ENCODE measurements at places on chromosomes 7 and 10. TPM values are rescaled to one million over a fixed set of nuclear protein-coding genes. Genes with fewer than 3 reads are reported as not detected.

The VSIR gene
- total RNA-seq = 2.9 TPM

The PPP1R9A gene
- total RNA-seq = 5.1 TPM

The CALHM1 gene
- total RNA-seq = not detected

The ANKRD61 gene
- 0.18 TPM for total RNA-seq

The APBB1IP gene
- total RNA-seq = not detected

DNA sequence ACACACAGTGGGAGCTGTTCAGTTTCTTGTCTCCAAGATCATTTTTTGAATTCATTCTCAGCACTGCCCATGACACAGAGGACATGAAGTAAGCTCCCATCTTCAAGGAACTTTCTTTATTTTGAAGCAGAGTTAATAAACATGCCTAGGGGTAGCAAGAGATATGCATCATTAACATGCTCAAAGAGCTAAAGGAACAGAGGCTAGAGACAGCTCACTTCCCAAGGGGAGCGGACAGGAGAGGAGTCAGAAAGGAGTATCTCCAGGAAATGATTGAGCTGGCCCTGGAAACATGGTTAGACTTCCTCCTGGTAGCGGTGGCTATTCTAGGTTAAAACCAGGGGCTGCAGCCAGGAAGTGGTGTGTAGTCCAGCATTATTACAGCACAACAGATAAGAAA lies 135.9 kb downstream of the GPAM start:
- no peak for DNase-seq

DNA sequence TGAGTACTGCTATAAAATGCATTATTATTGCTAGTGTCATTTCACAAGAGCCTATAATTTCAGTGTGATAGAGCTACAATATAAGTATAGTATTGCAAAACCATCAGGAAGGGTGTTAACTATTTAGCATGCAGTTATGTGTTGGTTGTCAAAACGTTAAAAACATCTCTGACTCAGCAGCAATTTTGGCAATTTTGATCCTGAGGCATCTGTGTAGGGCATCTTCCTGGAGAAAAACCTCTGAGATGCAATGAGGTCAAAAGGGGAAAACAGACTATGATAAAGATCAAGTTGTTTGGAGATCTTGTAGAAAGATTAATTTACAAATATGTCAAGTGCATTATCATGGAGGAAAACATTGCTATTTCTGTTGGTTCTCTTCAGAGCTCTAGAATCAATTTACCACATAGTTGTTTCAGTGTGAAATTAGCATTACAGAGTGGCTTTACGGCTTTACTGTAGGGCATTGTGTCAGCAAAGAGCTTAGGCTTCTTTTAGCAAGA lies 5.3 kb downstream of the CFTR start:
- DNase-seq = no peak

GRCh38 chr10:78518224-78518623 lies 484.6 kb downstream of the RPS24 start:
- no peak for DNase-seq

GRCh38 chr7:50212666-50213621 lies 91.6 kb upstream of the IKZF1 start:
- DNase-seq = no peak

- DNase-seq = peak; percentile 24
Observed at GRCh38 chr10:99551158-99551557, 18.4 kb downstream of the NKX2-3 start.

GRCh38 chr7:82158327-82158726 lies 285.2 kb downstream of the CACNA2D1 start:
- DNase-seq = no peak

- peak; percentile 45 for DNase-seq
Observed at GRCh38 chr7:121000081-121000983, 11.8 kb downstream of the CPED1 start.

DNA sequence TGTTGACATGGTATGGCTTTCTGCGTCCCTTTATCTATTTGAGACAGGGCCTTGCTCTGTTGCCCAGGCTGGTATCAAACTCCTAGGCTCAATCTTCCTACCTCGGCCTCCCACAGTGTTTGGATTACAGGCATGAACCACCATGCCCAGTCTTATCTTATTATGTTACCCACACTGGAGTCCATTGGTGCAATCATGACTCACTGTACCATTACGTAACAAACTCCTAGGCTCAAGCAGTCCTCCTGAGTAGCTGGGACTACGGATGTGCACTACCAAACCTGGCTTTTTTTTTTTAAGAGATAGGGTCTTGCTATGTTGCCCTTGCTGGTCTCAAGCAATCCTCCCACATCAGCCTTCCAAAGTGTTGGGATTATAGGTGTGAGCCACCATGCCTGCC lies 66.7 kb downstream of the CCDC3 start:
- DNase-seq = peak; percentile 14

- no peak for DNase-seq
Observed at GRCh38 chr7:117064688-117065087, 111.4 kb downstream of the ST7 start.

GRCh38 chr7:1897861-1898627 lies 228.0 kb downstream of the ELFN1 start:
- DNase-seq = no peak

- peak; percentile 40 for DNase-seq
Observed at GRCh38 chr7:27910326-27910725, 170.4 kb downstream of the TAX1BP1 start.

GRCh38 chr10:17907641-17908040 lies 44.1 kb upstream of the SLC39A12 start:
- no peak for DNase-seq

GRCh38 chr7:44794331-44794730 lies 2.1 kb upstream of the PPIA start:
- peak; percentile 29 for DNase-seq

DNA sequence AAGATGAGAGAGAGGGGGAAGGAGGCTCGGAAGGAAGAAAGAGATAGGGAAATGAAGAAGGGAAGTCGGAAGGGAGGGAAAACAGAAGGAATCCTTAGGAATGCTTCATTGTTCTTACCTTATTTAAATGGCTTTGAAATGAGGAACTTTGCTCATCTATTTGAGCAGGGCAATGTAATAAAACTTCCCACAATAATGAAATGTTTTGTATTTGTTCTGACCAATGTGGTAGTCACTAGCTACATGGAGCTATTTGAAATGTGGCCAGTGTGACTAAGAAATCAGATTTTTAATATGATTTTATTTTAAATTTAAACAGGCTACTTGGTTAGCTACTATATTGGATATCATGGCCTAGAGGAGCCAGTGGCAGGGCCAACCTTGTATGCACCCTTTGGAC lies 510.6 kb downstream of the HTR7 start:
- DNase-seq = no peak

GRCh38 chr7:135251496-135252391 lies 18.1 kb downstream of the STRA8 start:
- DNase-seq = no peak

DNA sequence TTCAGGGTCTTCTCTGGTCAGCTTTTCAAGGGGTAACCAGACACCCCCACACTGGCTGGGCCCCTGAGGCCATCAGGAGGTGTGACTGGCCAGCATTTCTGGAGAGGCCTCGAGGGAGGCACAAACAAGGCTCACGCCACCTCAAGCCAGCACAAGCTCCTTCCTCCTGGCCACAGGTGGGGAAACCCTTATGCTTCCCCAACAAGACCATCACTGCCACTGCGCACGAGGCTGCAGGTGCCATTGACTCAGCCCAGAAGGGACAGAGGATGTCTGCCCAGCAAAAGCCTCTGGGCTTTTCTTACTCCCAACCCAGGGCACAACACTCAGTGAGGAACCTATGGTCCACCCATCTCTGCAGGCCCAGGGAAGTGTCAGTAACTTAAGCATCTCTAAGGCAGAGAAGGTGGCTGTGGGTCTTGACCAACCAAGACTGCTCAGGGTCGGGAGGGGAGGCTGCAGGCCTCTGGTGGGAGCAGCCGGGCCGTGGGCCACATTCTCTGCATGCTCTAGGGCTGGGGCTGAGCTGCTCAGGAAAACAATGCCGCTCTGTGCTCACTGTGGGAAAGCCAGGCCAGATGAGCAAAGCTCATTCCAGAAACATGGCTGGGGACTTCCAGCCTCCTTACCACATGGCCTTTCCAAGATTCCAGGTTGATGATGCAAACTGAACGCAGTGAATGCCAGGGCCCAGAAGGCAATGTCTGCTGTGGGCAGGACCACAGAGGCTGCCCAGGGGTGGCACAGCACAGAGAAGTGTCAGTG lies 24.2 kb upstream of the RASSF4 start:
- DNase-seq = peak; percentile 96

DNA sequence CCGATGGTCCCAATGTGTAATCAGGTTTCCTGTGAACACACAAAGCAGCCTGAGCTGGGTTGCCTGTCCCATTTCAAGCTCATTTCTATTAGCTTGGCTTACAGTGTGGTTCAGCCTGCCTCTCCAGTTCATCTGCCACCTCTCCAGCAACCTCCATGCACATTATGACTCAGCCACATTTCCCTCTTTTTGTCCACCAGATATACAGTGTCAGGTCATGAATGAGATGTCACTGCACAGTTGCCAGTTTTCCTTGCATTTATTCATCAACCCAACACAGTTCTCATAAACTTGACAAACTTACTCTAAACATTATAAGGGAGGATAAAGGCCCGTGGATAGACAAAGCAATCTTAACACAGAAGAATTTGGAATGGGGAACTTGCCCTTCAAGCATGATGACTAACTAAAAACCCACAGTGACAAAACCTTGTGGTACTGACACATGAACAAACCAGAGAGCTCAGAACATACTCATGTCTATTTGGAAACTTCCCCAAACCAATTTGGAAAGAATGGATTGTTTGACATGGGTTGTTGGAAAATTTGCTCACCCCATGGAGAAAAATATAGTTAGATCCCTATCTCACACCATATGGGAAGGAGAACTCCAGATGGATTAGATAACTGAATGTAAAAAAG lies 2.5 kb upstream of the CFAP58 start:
- DNase-seq = peak; percentile 80

DNA sequence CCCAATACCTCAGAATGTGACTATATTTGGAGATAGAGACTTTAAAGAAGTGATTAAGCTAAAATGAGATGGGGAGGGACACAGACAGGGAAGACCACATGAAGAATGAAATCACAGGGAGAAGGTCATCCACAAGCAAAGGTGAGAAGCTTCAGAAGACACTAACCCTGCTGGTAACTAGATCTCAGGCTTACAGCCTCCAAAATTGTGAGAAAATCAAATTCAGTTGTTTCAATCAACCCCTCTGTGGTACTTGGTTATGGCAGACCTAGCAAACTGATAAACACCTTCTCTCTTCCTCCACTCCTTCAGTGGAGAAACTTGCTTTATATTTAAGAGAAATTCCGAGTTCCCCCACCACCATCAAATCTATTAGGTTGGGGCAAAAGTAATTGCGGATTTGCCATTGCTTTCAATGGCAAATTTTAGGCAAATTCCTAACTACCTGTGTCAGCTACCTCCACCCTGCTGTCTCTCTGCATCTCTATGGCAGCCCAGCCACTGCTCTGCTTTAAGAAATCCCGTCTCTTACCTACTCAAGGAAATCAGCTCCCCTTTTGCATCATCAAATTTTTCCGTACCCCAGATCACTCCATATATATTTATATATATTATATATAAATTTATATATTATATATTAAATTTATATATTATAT lies 38.2 kb downstream of the SEMA3E start:
- DNase-seq = no peak

DNA sequence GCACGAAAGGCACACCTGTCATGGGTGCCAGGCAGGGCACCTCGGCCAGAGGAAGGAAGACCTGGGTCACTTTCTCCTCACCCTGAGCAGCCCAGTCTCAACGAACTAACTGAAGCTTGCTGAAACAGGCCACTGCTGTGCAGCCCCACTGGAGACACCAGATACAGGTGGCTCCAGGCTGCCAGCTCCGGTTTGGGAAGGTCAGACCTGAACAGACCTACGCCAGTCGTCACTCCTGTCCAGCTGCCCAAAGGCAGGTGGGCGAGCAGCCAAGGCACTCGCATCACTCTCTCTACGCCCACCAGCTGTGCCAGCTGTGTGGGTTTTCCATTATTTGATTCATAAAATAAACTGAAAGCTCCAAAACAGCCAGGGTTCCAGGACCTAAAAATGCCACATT lies 256.1 kb downstream of the ZMYND11 start:
- no peak for DNase-seq

DNA sequence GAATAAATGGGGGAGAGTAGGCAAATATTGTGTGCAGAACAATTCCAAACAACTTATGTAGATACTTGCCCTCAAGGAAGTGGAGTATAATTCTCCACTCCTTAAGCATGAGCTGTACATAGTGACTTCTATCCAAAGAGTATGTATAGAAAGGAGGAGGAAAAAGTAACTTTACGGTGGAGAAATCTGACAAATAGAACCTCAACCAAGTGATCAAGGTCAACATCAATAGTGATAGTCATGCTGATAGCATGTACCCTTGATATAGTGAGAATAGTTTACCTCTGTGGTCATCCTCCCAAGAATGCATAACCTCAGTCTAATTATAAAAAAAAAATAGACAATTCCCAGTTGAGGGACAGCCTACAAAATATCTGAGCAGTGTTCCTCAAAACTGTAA lies 89.1 kb upstream of the NANOS1 start:
- DNase-seq = peak; percentile 6

DNA sequence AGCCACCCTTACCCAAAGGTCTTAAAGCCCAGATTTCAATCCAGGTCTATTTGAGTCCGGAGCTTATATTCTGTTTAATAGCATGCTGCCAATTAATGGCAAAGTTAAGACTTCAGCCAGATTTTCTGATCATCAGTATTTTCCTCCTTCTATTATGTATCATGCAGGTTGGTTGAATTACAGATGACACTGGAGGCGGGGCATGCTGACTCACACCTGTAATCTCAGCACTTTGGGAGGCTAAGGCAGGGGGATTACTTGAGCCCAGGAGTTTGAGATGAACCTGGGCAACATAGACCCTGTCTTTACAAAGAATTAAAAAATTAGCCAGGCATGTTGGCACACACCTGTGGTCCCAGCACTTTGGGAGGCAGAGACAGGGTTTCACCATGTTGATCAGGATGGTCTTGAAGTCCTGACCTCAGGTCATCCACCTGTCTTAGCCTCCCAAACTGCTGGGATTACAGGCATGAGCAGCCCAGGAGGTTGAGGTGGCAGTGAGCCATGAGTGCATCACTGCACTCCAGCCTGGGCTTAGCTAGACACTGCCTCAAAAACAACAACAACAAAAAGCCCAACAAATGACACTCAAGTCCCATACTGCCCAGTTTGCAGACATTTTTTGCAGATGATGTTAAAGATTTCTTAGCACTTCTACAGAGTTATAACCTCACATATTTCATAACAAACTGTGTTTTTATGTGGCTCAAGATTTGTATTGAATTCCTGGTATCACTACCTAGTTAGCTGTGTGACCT lies 62.5 kb downstream of the MCU start:
- no peak for DNase-seq

- DNase-seq = no peak
Observed at GRCh38 chr7:29453021-29453420, 110.6 kb upstream of the PRR15 start.

DNA sequence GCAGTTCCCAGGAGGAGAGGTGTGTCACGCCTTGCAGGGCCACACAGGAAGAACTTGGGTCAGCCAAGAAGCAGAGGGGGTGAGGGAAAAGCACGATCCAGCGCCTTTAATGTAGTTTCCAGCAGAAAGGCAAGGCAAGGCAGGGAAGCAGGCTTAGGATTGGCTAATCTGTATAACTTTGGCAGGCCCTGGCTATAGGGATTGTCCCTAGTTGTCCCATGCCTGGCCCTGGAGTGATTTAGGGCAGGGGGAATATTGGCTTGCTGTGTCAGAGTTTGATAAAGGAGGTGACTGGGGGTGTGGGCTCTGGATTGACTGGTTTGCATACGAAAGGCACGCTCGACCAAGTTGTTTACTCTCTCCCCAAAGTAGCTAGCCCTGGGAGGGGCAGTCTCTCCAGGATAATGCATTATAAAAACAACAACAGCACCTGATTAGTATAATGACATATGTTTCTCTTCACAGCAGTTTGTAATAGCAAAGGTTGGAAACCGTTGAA lies 44.5 kb downstream of the RBM28 start:
- DNase-seq = no peak

GRCh38 chr10:32976338-32976737 lies 18.3 kb upstream of the ITGB1 start:
- no peak for DNase-seq

Measured in astrocyte (in vitro differentiated cells and primary cell).